ENCODE measurements at places on chromosomes 2 and 18. TPM values are rescaled to one million over a fixed set of nuclear protein-coding genes. Genes with fewer than 3 reads are reported as not detected.

MC4R gene
- total RNA-seq: not detected

COLEC11 gene
- 2.9 TPM for total RNA-seq

GALNT5 gene
- total RNA-seq: under 0.01 TPM

CCDC178 gene
- total RNA-seq: 1.7 TPM

ADCYAP1 gene
- total RNA-seq: 1.7 TPM

GRCh38 chr2:102342888-102343287 is 12.7 kb upstream of the IL18R1 start:
- H3K4me3 ChIP-seq: no peak overlapping the region
- no peak for DNase-seq
- H3K36me3 ChIP-seq: no peaks in the 10 kb centered on the region
- H3K27me3 ChIP-seq: no peaks in the 10 kb centered on the region

- no peaks in the 10 kb centered on the region for H3K4me1 ChIP-seq
- H3K27ac ChIP-seq: no peak overlapping the region
- no peak overlapping the region for H3K4me3 ChIP-seq
Observed at GRCh38 chr2:235866373-235866772, 301.8 kb downstream of the GBX2 start.

DNA sequence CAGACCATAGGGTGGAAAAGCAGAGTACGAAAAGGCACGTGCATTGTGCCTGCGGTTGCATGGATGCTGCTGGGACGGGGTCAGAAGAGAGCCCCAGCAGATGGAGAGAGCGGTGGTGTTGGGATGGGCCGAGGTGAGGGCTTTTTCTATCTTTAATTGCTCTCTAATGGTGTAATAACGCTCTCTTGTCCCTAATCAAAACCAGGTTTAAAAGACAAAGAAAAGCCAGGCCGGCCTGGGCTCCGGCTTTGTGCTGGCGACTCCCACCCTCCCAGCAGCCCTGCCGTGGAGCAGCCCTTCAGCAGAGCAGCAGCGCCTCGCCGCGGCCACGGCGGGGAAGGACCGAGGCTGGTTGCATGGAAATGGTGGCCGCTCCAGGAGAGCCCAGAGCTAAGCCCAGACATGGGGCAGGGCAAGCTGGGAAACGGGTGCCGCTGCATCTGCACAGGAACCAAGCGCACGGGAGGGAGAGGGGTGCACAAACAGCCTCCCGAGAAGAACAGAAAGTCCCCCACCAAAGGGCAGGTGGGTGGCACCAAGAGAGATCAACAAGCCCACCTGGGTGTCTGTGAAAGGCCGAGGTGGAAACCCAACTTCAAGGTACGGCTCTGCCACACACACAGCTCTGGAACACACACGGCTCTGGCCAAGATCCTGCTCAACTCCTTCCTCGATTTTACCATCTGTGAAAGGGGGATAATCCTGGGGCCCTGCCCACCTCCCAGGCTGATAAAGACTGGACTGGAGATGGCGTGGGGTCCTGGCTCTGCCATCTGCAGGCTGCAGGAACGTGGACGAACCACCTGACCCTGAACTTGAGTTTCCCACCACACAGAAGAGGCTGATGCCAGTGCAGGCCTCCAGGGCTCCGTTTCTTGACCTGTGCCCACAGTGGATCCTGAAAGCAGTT is 15.0 kb downstream of the HS1BP3 start:
- H3K4me3 ChIP-seq: no peak overlapping the region
- DNase-seq: peak; percentile 95
- no peaks in the 10 kb centered on the region for H3K27me3 ChIP-seq
- peak overlapping the region; percentile 93 for H3K27ac ChIP-seq
- H3K36me3 ChIP-seq: no peaks in the 10 kb centered on the region

GRCh38 chr2:20110876-20111275 is 59.4 kb upstream of the LAPTM4A start:
- no peak for DNase-seq
- no peak overlapping the region for H3K4me3 ChIP-seq
- H3K4me1 ChIP-seq: no peaks in the 10 kb centered on the region
- no peaks in the 10 kb centered on the region for H3K36me3 ChIP-seq
- H3K27ac ChIP-seq: no peak overlapping the region

DNA sequence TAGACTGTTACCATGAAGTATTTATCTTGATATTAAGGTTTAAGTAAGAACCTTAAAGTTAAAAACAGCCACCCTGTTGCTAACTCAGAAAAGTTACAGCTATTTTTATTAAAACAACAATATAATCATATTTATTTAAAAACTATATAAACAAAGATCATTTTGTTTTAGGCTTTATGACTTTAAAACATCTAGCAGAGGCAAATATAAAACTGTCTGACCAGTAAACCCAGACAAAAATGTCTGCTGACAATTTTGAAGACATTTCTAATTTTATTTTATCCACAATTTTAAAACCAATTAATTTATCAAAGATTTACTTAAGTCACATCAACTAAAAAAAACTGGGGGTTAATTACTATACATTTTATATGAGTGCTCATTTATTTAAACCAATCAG is 14.2 kb downstream of the RBM43 start:
- peaks cover 10% of the 10 kb centered on the region for H3K36me3 ChIP-seq
- no peak overlapping the region for H3K27ac ChIP-seq

- no peak for DNase-seq
- H3K4me3 ChIP-seq: no peak overlapping the region
- H3K36me3 ChIP-seq: no peaks in the 10 kb centered on the region
- H3K27ac ChIP-seq: no peak overlapping the region
Observed at GRCh38 chr2:133532919-133533318, 35.3 kb downstream of the NCKAP5 start.

- DNase-seq: no peak
- H3K36me3 ChIP-seq: no peaks in the 10 kb centered on the region
- no peaks in the 10 kb centered on the region for H3K4me1 ChIP-seq
- H3K27ac ChIP-seq: no peak overlapping the region
- no peak overlapping the region for H3K4me3 ChIP-seq
Observed at GRCh38 chr18:28095041-28095440, 81.9 kb downstream of the CDH2 start.

- no peak overlapping the region for H3K27ac ChIP-seq
- H3K36me3 ChIP-seq: no peaks in the 10 kb centered on the region
- DNase-seq: no peak
- H3K27me3 ChIP-seq: no peaks in the 10 kb centered on the region
- peaks cover 9% of the 10 kb centered on the region for H3K4me1 ChIP-seq
- H3K4me3 ChIP-seq: no peak overlapping the region
Observed at GRCh38 chr2:171390941-171391516, 42.8 kb downstream of the METTL8 start.

All from sigmoid colon (tissue), 7 donors.